ENCODE measurements at places on chromosomes 5 and 9. TPM values are rescaled to one million over a fixed set of nuclear protein-coding genes. Genes with fewer than 3 reads are reported as not detected.

GRCh38 chr5:117888688-117889087, 1099.7 kb downstream of the DTWD2 start:
- DNase-seq: no peak

The IFNA2 gene
- total RNA-seq: not detected

- DNase-seq: peak; percentile 60
These were observed 43.1 kb downstream of the NDFIP1 start for GRCh38 chr5:142151436-142152383.

The KIF12 gene
- total RNA-seq: not detected

DNA sequence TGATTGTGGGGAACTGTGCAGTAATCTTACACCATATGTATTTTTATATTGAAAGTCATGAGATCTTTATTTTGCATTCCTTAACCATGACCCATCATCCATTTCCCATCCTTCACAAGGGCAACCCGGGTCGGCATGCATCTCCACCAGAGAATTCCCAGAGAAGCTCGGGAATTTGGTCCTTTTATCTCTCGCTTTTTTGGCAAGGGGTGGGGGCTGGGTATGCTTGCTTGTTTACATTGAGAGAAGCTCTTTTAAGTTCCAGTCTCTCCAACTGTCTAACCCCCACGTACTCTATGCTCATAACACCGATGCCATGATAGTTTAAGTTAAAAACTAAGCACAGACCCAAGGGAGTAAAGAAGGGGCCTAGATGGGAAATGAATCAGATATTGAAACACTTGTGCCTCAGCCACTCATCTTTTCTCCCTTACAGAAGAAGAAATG, 109.9 kb upstream of the NFIB start:
- DNase-seq: no peak

The CORO2A gene
- 6.2 TPM for total RNA-seq

The WWC1 gene
- not detected for total RNA-seq

GRCh38 chr9:122371846-122372245, 1.0 kb downstream of the PTGS1 start:
- no peak for DNase-seq

The IL4 gene
- 2.5 TPM for total RNA-seq

GRCh38 chr5:22390888-22391287, 462.3 kb downstream of the CDH12 start:
- DNase-seq: no peak

The BDP1 gene
- 36.0 TPM for total RNA-seq

- peak; percentile 18 for DNase-seq
These were observed 161.2 kb upstream of the PITX1 start for GRCh38 chr5:135195270-135195608.

GRCh38 chr9:136020671-136021070, 59.5 kb upstream of the UBAC1 start:
- DNase-seq: no peak

DNA sequence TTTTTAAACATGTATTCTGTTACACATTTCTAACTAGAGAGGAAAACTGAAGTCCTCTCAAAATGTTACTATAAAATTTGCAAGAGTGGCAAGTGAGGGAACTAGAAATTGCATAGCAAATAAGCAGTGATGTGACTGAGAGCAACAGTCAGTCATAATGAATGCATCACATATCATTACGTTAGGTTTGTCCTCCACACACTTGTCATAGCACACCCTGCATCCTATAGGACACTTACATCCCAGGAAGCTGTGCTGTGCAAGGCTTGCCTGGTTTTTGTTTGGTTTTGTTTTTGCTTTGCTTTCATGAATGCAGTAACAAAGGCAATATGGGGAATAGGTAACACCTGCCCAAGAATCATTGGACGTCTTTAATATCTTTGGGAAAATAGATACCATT, 10.8 kb downstream of the NFIB start:
- DNase-seq: no peak

The GALNT12 gene
- 3.5 TPM for total RNA-seq

- DNase-seq: no peak
These were observed 475.5 kb upstream of the ACO1 start for GRCh38 chr9:31908891-31909480.

The INSL4 gene
- total RNA-seq: not detected

The TPM2 gene
- 6.1 TPM for total RNA-seq

DNA sequence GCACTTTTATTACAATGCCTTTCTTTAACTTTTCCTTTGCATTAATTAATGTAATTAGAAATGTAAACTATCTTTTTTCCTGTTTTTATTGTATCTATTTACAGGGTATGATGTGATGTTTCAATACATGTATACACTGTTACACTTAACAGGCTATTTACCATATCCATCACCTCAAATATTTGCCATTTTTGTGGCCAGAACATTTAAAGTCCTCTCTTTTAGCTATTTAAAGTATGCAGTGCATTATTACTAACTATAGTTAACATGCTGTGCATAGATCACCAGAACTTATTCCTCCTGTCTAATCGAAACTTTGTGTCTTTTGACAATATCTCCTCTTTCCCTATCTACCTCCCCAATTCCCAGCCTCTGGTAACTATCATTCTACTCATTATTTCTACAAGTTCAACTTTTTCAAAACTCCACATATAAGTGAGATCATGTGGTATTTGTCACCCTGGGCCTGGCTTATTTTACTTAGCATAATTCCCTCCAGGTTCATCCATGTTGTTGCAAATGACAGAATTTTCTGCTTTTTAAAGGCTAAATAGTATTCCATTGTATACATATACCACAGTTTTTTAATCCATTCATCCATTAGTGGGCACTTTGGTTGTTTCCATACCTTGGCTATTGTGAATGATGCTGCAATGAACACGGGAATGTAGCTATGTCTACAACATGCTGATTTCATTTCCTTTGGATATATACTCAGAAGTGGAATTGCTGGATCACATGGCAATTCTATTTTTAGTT, 32.8 kb downstream of the OR2K2 start:
- DNase-seq: no peak

The FOXD4L5 gene
- total RNA-seq: 0.23 TPM

GRCh38 chr5:151608522-151608921, 17.4 kb upstream of the FAT2 start:
- no peak for DNase-seq

The APC gene
- total RNA-seq: 22.9 TPM

- DNase-seq: no peak
These were observed 89.5 kb downstream of the ESM1 start for GRCh38 chr5:54895816-54896341.

The DRD1 gene
- total RNA-seq: not detected

DNA sequence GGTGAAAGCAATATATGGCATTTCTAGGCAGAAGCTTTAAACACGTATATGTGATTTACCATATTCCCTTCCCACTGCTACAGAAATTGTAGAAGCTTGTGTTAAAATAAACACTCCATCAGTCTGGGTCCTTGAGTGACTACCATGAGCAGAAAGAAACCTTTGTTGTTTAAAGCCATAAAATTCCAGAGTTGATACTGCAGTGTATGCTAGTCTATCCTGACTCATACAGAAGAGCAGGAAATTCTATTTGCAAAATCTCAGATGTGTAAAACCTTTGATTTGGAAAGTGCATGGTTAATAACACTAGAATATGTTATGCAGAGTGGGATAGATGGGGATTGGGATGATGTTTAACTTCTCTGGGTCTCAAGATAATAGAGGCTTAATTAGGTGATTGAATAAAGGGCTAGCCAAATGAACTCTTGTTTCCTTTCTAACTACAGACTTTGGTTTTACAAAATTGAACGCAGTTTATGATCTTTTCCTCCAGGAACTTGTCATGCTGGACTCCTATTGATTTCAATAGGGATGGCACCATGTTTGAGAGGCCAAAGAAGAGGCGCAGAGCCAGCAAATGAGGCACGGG, 282.7 kb upstream of the VLDLR start:
- DNase-seq: no peak

DNA sequence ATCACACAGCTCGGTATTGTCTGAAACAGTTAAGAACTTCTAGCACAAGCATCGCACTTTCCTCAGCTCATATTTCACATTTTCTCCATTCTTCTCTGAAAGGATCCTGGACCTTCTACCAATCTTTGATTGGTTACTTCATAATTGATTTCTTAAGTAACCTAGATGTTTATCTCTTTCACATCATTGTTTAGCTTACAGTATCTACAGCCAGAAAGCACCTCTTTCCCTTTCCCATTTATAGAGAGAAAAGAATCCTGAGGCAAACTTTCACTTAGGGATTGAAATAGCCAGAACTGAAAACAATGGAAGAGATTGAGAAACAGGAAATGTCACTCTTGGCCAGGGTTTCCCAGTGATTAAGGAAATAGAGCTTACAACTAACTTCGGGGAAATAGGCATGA, 2.5 kb downstream of the IL33 start:
- no peak for DNase-seq

The DNAI1 gene
- total RNA-seq: not detected

The ZSWIM6 gene
- 5.9 TPM for total RNA-seq

DNA sequence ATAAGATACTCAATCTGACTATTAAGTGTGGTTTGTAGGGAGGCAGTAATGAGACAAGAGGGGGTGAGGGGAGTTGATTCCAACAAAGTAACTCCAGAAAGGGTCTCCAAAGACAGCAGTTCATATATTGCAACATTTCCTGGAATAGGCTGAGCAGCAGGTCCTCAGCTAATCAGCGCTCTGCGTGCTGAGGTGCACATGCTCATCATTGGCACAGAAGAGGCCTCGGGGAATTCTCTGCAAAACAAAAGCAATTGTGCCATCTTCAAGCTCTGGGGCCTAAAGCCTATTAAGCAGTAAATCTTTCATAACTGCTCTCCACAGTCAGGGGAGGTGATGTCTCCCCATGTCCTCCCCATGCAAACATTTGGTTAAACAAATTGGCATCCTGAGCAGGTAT, 357.3 kb downstream of the SPOCK1 start:
- no peak for DNase-seq

The NR5A1 gene
- not detected for total RNA-seq

The C5orf34 gene
- 7.0 TPM for total RNA-seq

DNA sequence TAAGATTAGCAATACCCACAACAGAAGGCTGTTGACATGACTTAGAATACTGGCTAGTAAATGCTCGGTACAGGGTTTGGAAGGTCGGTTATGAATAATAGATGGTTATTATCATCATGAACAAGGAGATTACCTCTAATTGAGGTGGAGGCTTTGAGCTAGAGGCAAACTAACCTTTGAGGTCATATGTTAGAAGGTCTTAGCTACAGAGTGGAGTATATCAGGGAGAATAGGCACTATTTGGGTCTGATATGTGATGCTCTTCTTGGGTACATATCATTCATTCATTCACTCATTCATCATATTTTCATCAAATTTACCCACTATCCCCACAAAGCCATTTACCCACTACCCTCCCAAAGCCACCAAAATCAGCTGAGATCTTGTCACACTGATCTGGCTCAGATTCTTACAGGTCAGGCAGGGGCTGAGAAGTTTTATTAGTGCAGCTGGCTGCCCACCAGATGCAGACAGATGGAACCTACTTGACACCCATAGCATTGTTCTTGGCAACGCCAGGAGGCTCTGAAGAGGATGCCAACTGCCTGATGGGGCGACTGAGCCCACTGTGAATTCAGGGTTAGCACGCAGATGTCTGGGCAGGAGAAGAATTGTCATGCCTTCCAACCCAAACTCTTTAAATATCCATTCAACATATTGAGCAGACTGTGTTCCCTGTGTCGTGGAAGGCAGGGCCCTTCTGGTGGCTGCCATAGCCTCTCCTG, 90.2 kb upstream of the SH3PXD2B start:
- DNase-seq: no peak

The CCDC192 gene
- not detected for total RNA-seq

DNA sequence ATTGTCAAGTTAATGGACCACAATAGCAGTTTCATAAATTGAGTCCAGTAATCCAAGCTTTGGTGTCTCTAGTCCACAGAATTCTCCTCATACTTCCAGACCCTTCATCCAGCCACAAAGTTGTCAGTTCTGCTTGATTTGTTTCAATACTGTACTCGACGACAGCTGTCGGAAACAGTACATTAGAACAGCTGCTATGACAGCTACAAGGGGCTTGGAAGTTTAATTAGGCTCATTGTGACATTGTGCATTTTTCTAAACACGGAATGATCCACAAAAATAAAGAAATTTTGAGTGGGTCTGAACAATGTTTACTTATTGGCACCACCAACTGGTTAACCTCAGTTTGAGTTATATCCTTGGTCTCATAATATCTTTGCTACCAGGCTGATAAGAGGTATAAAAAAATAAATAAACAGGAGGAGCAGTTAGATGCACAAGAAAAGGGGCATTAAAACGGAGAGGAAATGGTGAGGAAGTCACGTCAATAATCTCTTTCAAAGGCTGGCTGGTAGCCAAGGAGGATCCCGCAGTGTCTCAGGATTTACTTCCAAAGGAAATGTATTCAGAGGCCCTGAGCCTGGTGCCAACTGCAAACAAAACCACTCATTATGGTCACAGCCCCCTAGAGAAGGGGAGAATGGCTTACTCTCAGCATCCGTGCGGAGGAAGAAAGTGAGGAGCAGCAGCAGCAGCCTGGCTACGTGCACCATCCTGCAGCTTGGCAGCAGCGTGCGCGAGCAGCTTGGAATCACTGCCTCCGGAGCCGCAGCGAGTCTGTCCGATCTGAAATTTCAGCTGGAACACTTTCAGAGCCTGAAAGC, 933.8 kb upstream of the DMAC1 start:
- DNase-seq: no peak

GRCh38 chr5:531101-531748, 7.0 kb upstream of the SLC9A3 start:
- DNase-seq: no peak

DNA sequence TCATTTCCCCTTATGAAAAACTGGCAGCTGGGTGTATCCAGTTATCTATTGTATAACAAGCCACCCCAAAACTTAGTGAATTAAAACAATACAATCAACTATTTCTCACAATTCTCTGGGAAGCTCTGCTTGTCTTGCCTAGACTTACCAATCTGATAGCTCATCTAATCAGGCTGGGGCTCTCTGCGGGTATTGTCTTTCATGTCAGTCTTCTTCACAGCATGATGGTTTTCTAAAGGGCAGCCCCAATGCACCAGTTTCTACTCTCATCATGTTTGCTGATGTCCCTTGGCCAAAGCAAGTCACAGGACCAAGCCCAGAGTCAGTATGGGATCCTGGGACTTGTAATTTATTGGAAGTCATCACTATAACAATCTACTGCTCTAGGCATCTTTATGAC, 433.5 kb downstream of the KIAA0825 start:
- DNase-seq: no peak

DNA sequence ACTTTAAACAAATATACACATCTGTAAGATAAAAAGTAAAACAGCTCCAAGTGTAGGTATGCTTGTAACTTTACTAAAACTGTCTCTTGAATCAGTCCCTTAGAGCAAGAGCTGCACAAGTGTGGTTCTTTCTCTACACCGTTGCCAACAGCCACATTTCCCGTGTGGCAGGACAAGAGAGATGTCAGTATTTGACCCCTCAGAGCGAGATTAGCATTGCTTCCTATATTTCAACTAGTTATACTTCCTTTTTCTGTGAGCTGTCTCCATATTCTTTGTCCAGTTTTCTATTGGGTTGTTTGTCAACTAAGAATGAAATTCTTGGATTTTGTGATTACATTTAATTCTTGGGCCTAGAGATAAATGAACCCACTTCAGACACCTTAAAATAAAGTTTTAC, 8.0 kb downstream of the PLIN2 start:
- DNase-seq: no peak

GRCh38 chr9:86706391-86706790, 240.9 kb downstream of the GAS1 start:
- no peak for DNase-seq

- DNase-seq: no peak
These were observed 90.5 kb downstream of the MARCHF3 start for GRCh38 chr5:126939887-126940286.

- DNase-seq: no peak
These were observed 39.2 kb downstream of the EXOSC2 start for GRCh38 chr9:130732793-130733221.

The CCL27 gene
- not detected for total RNA-seq

The NTRK2 gene
- 2.9 TPM for total RNA-seq

The SH3RF2 gene
- total RNA-seq: not detected

The C1QTNF2 gene
- total RNA-seq: not detected
